Choroid plexus epithelial cell (primary cell): ENCODE measurements at places on chromosomes 1 and 21.

- DNase-seq: no peak
Observed at GRCh38 chr1:92259350-92259749, 39.4 kb downstream of the GLMN start.

- peak; percentile 52 for DNase-seq
Observed at GRCh38 chr1:163076981-163077761, 8.0 kb downstream of the RGS4 start.

DNA sequence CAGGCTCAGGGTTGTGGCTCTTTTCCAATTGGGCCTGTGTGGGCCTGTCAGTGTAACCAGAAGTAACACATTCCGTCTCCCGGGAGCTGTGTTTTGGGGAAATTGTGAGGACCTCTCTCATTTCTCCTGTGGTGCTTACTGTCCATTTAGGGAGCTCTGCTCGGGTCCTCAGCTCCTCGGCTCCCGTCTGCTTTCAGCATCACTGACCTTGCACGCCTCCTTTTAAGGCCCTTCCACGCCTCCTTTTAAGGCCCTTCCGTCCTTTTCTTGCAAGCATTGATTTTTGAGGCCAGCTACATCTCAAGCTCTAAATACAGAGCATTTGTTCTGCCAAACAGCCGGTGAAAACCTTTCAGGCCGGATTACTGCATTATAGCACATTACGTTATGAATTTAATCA lies 9.7 kb downstream of the CA6 start:
- DNase-seq: no peak

GRCh38 chr1:233700338-233700737 lies 86.4 kb downstream of the KCNK1 start:
- no peak for DNase-seq

- DNase-seq: no peak
Observed at GRCh38 chr1:45867697-45868348, 64.4 kb downstream of the MAST2 start.

GRCh38 chr1:32872192-32872460 lies 1.4 kb upstream of the FNDC5 start:
- no peak for DNase-seq

DNA sequence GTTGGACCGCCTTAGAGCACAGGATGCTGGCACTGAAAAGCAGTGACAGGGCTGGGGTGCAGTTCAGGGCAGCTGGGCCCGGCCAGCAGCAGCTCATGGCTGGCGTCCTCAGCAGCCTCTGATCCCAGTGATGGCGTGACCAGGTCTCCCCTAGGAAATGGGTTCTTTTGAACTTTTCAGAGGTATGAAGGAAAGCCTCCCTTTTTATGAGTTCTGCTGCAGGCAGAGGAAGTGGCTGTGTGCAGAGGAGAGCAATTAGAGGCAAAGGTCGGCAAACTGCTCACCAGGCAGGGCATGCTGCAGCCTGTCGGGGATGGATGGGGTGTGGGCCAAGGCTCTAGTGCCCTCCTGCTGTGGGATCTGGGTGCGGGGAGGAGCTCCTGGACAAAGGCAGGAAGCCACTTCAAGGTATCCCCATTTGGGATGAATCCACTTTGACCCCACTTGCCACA lies 45.6 kb upstream of the RAB4A start:
- no peak for DNase-seq

DNA sequence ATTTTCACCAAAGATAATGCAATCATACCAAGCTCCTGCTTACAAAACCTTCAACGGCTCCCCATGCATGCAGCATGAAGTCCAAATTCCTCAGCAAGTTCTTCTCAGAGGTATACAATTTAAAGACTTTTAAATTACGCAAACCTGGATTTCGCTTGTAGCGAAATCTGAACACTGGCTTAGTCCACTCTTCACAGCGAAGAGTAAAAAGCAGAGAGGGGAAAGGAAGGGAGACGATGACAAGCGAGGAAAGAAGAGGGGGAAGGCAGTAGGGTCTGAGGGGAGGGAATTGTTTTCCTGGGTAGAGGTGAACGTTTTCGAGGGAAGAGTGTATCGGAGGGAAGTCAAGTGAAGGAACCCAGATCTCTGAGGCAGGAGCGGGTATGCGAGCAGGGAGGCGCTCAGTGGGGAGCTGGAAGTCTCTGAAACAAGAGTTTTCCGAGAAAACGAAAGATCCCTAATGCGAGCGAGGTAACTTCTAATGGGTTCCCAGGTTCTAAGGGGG lies 790 bp downstream of the TESK2 start:
- DNase-seq: peak; percentile 47

- DNase-seq: peak; percentile 56
Observed at GRCh38 chr1:246320286-246320685, 186.8 kb downstream of the SMYD3 start.

DNA sequence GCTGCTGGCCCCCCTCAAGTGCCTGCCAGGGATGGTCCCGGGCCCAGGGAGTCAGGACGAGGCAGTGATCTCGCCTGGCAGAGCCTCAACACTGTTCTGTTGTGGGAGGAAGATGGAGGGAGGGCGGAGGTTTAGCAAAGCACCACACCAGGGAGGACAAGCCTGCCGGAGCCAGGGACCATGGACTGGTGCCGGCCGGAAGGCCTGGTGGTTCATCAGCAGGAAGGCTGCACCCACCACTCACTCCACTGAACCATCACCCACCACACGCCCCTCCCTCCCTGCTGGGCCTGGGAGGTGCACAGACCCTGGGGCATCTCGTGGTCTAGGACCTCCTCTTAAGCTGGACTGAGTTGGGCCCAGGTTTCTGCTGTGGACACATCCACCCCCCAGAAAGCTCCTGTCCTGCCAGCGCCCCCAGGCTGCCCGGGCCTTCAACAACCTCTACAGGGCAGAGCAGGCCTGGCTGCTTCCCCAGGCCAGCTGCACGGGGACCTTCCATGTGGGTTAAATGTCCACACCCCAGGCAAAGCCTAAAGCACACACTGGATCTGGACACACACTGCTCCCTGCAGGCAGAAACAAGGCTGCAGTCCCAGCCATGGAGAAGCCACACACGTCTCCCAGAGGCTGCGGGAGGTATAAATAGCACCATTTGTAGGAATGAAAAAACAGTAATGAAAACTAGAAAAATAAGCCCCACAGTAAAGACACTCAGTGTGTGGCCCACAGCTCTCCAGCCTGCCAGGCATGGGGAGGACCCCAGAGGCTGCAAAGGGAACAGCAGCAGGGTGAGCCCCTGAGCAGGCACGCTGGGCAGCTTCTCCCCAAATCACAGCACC lies 10.4 kb upstream of the TMEM240 start:
- peak; percentile 85 for DNase-seq

GRCh38 chr1:29524285-29525065 lies 288.2 kb downstream of the PTPRU start:
- DNase-seq: no peak

DNA sequence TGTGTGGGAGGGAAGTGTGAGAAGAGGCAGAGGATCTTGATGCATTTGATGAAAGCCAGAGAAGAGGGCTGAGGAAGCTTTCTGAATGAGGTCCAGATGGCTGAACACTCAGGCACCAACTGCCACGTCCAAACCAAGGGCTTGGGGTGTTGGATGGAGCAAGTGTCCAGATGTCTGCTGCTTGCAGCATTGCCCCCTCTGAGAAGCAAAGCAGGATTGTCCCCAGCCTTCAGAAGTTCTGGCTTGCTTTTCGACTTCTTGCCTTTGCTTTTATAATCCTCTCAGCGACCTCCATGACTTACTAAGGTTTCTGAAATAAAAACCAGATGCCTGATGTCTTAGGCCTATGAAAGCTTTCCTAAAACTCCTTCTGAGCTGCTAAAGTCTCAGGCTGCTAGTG lies 182.5 kb downstream of the HUNK start:
- DNase-seq: no peak

DNA sequence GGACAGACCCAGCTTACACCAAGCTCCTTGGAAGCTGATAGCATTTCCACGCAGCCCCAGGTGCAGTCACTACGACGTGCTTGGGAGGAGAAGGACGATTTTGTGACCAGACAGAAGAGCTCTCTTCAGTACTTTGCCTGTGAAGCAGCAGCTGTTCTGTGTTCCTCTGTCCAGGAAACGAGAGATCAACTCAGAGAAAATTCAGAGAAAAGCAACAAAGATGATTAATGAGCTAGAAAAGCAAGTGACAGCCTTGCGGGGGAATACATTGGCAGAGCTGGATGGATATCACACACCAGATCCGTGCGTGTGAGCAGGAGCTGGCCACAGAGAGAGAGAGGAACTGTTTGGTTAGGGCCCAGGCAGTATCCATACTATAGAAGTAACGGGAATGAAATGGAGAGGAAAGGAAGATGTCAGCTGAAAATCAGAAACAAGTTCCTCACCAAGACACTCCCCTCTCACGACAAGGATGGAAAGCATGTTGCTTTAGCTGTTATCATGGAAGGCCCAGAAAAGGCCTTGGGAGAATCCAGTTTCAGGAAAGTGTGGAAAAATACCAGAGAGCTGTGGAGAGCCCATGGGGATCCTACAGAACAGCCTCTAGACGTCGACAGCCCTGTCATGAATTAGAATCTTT lies 106.2 kb downstream of the TOMM20 start:
- DNase-seq: no peak

GRCh38 chr1:161987872-161988271 lies 35.8 kb downstream of the OLFML2B start:
- no peak for DNase-seq

DNA sequence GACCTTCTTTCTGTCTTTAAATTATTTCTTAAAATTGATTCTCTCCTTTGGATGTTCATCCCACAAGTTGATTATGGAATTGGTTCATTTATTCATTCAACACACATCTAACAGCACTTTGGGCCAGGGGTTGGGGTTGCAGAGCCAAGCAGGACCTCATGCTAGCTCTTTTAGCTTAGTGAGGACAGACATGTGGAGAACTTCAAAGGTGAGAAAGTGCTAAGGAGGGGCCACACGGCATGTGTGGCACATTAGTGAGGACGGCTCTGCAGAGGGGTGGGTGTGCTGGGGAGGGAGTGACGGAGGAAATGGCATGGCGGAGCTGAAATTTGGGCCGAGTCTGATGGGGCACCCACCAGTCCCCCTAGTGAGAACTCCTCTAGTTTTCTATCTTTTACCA lies 32.5 kb upstream of the VASH2 start:
- DNase-seq: no peak

GRCh38 chr1:66359815-66360214 lies 174.1 kb upstream of the SGIP1 start:
- DNase-seq: no peak

DNA sequence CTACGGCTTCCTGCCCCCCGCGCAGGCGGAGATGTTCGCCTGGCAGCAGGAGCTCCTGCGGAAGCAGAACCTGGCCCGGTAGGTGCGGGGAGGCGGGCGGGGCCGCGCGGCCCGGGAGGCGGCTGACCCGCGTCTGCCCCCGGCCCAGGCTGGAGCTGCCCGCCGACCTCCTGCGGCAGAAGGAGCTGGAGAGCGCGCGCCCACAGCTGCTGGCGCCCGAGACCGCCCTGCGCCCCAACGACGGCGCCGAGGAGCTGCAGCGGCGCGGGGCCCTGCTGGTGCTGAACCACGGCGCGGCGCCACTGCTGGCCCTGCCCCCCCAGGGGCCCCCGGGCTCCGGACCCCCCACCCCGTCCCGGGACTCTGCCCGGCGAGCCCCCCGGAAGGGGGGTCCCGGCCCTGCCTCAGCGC lies 16.6 kb downstream of the NOC2L start:
- peak; percentile 62 for DNase-seq

- DNase-seq: no peak
Observed at GRCh38 chr1:212515329-212515760, 82.6 kb downstream of the NENF start.

DNA sequence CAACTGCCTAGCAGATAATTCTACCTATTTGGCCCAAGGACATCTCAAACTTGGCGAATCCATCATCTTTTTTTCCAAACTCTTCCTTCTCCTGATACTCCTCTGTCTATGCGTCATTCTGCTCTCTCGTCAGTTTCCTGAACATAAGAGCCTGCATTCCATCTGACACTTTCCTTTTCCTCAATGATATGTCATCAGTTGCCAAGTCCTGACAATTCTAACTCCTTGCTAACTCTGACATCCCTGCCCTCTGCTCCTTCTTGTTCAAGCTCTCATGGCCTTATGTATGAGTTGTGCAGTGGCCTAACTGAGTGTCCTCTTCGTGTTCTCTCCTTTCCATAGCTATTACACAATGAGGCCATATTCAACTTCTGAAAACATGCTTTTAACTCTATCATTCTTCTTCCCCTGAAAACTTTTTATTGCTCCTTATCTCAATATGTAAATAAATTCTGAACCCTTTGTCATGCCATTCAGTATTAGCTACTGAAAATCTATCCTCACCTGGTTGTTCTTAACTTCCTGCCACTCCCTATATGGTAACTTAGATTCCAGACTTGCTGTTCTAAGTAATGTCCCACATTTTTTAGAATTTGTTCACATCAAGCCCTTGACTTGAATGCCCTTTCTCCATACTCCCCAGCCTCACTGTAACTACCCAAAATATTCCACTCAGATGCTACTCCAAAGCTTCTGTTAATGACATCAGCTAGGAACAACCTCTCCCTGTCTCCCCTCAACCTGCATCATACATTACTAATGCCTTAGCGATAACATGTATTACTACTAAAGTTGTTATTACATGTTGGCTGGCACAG lies 11.5 kb downstream of the PALMD start:
- DNase-seq: no peak

DNA sequence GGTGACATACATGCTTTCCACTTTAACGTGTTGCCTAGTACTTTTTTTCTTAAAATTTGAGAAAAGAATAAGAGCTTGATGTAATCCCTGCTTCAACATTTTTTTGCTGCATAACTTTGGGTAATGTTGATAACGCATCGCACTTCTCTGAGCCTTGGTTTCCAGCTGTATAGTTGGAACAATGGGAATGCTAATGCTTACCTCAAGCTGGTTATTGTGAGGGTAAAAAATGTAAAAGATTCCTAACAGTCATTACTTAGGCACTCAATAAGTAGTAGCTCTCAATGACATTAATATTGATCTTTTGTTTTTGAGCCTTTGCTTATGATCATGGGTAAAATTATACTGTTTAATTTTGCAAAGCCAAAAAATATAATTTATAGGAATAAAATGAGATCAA lies 683.3 kb upstream of the CXADR start:
- DNase-seq: no peak

GRCh38 chr1:202888221-202888530 lies 773 bp downstream of the RABIF start:
- DNase-seq: peak; percentile 33

DNA sequence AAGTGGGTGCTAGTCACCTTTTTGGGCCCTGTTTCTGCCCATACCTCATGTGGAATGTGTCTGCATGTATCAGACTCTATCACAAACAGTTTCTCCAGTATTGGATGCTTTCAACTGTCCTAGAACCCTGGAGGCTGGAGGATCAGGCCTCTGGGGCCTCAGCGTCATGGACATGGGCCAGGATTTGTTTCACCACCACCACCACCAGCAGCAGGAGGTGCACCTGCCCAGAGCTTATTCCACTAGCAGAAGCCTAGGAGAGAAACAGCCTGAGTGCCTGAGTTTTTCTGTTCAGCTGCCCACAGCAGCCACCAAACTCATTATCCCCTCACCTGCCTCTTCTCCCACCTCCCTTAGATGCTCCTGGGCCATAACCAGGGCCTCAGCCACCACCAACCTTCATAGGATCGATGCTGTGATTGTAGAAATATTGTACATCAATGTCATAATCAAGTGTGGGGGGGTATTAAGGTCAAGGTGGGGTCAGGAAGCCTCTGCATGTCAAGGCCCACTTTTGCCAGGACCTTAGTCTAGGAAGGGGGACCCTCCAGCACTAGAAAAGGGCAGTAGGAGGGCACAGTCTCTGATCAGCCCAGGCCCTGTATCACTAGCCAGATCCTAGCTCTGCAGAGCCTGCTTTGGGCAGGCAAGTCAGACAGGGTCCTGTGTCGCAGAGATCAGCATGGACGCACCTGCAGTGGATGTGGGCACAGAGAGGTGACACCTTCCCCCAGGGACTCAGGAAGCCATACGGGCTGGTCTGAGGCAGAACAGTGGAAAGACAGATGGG lies 9.3 kb downstream of the DMAP1 start:
- DNase-seq: peak; percentile 39

GRCh38 chr1:103353391-103353790 lies 172.1 kb upstream of the RNPC3 start:
- no peak for DNase-seq
